ENCODE measurements at places on chromosomes 1 and 21.

DNA sequence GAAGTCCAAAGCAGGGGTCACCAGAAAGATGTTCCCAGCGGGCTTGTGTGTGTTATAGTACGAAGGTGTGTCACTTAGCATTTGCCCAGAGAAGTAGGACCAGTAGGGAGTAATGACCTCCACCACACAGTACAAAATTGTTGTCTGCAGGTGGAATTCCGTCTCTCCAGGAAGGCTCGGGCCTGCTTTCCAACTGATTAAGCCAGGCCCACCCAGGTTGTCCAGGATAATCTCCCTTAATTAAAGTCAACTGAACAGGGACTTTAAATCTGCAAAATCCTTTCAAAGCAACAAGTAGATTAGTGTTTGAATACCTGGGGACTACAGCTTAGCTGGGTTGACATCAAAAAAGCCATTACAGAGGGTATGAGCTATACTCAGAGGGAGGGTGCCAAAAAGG is 131.3 kb downstream of the BACH1 start:
- no peak for DNase-seq

- no peak for DNase-seq
Measured at GRCh38 chr1:158689110-158689509, 2.6 kb upstream of the SPTA1 start.

DNA sequence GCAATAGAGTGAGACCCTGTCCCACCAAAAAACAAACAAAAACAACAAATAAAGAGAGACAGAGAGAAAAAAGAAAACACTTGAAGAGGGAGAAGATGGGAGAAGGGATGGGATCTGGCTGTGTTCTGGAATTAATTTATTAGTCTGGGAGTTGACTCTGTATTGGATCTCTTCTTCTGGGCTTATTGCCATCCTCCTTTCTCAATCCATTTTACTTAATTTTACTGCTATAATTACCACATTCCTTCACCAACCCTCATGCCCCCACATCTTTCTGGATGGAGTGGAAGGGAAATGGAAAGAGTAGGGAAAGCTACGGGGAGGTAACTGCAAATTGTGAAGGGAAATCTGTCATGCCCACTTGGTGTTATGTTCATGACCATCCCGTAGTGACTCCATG is 42.9 kb downstream of the FMN2 start:
- DNase-seq = no peak

GRCh38 chr21:46636550-46637285 is 1.2 kb downstream of the PRMT2 start:
- no peak for DNase-seq

DNA sequence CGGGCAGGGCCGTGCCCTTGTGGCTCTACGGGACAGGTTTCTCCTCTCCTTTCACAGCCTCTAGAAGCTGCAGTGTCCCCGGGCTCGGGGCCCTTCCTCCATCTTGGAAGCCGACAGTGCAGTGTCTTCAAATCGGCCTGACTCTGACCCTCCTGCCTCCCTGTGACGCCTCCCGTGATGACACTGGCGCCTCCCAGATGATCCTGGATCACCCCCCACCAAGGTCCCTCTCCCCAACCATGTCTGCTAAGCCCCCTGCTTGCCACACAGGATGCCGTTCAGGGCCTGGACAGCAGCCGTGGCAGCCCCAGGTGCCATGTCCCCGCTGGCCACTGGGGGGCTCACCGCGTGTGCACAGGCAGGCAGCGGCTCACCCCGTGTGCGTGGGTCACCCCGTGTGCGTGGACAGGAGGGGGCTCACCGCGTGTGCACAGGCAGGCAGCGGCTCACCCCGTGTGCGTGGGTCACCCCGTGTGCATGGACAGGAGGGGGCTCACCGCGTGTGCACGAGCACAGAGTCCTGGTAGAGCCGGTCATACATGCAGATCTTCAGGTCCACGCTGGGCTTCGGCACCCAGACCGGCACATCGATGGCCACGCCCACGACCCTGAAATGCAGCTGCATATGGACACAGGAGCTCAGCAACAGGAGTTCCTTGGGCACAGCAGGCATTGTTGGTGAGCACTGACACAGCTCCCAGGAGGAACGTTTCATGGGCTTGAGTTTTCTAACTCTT is 24.9 kb upstream of the TMEM52 start:
- DNase-seq = peak; percentile 35
